ENCODE measurements at places on chromosomes 3 and 15.

DNA sequence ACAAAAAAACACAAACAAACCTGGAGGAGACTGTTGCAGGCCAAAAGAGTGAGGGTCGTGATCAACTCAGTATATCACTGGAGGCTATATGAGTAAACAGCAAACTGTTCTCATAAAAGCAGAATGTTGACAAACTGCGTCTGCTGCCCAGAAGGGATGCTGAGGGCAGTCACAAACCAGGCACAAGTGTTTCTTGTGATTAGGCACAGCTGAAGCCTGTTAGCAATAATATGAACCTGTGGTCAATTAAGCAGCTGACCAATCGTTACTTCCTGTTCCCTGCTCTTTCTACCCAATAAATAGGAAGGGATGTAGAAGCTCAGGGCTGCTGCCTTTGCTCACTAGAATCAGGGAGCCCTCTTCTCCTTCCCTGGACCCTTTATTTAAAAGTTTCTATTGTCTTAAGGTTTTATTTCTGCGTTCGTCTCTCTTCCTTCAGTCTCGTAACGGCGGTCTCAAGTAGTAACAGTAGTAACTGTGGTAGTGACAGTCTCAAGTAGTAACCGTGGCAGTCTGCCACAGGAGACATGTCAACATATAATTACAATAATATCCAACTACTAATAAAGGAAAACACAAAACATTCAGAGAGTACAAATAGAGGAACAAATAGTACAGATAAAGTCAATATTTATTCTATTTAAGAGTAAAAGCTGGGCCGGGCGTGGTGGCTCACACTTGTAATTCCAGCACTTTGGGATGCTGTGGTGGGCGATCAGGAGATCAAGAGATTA is 698.4 kb upstream of the CCDC54 start:
- no peak for DNase-seq

GRCh38 chr3:174413062-174413912 is 445.8 kb upstream of the NAALADL2 start:
- no peak for DNase-seq

GRCh38 chr3:162302983-162303624 is 806.5 kb downstream of the OTOL1 start:
- DNase-seq, result no peak

GRCh38 chr15:31537770-31538592 is 211.3 kb downstream of the KLF13 start:
- DNase-seq, result no peak

GRCh38 chr3:141412087-141412935 is 44.0 kb downstream of the ZBTB38 start:
- no peak for DNase-seq

DNA sequence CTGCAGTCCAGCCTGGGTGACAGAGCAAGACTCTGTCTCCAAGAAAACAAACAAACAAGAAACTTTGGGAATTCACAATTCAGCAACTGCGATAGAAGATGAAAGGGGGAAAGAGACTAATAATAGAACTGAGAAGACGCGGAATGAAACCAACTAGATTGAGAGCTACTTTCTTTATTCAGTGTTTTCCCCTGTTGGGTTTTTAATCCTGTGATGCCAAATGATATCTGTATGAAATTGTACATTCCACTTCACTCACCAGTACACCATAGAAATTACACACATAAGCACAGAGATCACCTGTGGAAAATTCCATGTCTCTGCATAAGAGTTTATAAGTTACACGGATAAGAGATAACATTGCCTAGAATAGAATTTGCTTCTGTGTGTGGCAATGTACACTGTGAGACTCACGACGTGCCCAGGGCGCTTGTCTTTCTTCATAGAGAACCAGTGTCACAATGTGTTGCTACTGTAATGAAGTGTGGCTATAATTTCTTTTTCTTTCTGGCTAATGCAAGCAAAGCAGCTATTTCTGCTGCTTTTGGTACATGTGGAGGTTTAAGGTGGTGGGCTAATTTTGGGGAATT is 17.7 kb upstream of the CHST2 start:
- DNase-seq, result no peak

- no peak for DNase-seq
These were observed 23.5 kb upstream of the TSC22D2 start for GRCh38 chr3:150384296-150385212.

- DNase-seq, result no peak
These were observed 19.3 kb downstream of the ZNF860 start for GRCh38 chr3:32000877-32001276.

DNA sequence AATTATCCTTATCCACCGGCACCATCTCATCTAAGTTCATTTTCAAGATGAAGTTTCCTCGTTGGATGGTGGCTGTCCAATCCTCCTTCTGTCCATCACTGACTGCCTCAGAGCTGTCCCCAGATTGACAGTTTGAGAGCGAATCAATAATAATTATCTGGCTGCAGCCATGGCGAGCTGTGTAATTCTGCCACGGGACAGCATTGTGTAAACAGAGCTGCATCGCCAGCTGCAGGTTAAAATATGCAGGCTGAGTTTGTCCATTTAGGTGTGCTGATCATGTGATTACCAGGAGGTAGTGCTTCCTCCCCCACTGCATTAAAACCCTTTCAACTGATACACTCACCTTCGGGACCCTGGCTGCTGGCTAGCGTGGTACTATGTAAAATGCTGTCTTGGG is 461.9 kb upstream of the ONECUT1 start:
- no peak for DNase-seq

- no peak for DNase-seq
These were observed 48.7 kb downstream of the COL8A1 start for GRCh38 chr3:99686955-99687612.

- DNase-seq, result no peak
These were observed 2.6 kb downstream of the CACNA1D start for GRCh38 chr3:53496984-53497383.

- no peak for DNase-seq
These were observed 903 bp upstream of the ZSCAN2 start for GRCh38 chr15:84599906-84600305.

DNA sequence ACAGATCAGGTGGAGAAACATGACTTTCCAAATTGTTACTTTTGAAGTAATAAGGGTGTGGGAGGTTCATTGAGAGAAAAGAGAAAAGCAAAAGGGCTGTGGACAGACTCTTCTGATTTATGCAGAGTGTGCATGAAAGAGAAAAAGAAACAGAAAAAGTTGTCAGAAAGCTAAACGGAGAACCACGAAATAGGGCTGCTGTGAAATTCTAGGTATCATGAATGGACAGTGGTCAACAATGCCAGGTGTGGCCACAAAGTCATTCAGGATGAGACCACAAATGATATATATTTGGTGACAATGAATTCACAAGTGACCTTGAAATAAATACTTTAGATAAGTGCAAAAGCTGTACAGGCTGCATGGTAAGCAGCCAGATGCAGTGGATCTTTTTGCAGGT is 170.1 kb downstream of the IL5RA start:
- DNase-seq, result no peak

- no peak for DNase-seq
These were observed 47.3 kb downstream of the WWTR1 start for GRCh38 chr3:149610351-149611105.

DNA sequence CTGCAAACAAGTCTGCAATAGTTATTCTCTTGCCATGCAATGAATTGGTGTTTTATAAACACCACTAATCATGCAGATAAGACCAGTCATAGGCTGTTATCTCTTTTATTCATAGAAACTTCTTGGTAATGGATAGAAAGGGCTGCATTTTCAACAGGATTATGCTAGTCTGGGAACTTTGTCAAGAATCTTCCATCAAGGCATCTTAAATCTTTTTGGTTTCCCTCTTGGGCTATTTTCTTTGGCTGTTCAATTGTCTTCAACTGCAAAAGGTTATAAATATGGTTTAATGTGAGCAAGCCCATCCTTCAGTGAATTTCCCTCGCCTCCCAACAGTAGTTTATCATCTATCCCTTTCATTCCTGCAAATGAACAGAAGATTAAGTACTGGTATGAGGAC is 59.0 kb upstream of the MINAR1 start:
- DNase-seq, result no peak

DNA sequence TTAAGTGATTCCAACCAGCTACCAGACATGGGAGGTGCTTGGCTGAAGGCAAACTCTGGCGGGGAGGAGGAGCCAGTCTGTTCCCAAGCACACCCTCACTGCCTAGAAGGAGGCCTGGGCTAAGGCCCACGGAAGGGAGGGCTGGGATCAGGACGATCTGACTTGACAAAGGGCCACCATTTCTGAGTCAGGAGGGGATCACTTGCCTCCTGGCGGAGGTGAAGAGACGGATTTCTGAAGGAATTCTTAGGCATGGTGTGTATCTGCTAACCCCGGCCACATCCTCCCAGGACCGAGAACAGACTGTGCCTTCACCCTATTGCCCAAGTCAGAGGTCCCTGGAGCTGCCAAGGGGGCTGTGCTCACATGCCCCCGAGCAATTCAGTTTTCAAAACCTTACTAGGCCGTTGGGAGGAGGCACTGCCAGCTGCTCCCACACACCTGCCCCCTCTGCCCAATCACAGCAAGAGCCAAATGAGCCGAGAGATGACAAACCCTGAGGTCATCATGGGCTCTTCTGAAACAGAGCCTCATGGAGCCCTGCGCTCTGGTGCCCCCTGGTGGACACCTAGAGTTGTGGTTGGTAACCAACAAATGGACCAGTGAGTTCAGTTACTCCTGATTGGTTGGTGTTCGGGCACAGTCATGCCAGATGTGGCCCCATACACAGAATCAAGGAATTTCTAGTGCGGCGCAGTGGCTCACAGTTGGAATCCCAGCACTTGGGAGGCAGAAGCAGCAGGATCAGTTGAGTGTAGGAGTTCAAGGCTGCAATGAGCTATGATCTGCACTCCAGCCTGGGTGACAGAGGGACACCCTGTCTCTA is 6.5 kb upstream of the TNK2 start:
- peak; percentile 91 for DNase-seq

DNA sequence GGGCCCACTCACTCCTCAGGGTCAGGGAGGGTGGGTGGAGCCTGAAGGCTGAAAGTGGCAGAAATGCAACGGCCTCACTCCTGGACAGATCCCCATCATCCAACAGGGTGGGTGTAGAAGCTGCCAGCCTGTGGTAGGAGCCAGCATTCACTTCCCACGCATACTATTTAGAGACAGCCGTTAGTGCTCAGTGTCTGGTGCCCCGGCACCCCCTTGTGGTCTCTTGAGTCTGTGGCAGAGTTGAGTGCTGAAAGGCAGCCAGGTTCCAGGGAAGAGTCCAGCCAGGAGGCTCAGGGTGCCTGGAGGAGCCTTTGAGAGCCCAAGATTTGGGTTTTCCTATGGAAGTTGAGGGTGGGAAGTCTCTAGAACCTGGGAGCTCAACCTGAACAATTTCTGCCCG is 2.1 kb upstream of the GNAT1 start:
- DNase-seq, result no peak

DNA sequence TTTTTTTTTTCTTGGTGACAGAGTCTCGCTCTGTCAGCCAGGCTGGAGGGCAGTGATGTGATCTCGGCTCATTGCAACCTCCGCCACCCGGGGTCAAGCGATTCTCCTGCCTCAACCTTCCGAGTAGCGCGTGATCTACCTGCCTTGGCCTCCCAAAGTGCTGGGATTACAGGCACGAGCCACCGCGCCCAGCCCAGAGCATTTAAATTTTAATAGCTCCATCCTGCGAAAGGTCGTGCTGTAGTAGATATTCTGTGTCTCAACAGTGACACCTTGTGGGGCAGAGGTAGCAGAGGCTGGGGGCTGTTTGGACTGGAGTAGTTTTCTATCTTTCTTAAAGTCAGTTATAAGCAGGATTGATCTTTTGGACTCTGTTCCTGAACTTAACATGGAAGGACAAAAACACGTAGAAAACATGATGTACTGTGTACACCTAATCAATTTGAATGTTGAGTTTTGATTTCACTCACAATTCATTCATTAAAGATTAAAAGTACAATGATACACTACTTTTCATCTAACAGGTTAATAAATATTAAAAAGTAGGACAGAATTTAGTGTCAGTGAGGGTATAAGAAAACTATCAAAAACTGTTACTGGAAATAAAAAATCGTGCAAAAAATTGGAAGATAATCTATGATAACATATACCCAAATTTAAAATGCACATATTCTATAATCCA is 11.0 kb upstream of the PDCD6IP start:
- DNase-seq, result peak; percentile 20

- no peak for DNase-seq
These were observed 46.1 kb downstream of the ABHD5 start for GRCh38 chr3:43736558-43737440.

GRCh38 chr3:113496924-113497323 is 18.0 kb downstream of the SPICE1 start:
- DNase-seq, result no peak

GRCh38 chr15:101070502-101071273 is 151.5 kb downstream of the LRRK1 start:
- DNase-seq, result no peak

DNA sequence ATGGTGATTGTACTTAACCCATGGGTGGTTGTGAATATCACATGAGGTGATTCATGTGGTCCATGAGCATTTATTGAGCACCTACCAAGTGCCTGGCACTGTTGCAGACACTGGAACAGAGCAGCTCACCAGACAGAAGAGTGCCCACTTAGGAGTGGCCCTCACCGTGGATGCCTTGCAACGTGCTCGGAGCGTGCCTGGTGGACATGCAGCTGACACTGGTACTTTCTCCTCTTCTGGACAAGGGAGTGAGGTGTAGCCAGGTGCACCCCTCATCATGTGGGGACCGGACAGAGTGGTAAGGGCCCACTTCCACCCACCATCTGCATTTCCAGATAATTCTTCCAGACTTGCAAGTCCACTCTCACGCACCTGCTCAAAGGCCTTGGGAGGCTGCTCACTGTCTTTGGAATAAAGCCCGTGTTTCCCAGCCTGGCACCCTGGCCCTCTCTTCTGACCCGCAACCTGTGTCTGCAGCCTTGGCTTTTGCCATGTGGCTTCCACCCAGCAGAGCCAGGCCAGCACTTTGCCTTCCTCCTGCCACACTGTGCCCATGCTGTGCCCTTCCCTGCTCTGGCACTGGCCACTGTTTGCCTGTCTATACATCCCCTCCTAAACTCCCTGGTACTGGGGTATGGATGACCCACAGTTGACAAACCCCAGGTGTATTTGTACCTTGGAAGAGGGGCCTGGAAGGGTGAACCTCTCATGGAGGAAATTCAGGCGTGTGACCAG is 90.9 kb upstream of the SEC13 start:
- DNase-seq, result no peak

DNA sequence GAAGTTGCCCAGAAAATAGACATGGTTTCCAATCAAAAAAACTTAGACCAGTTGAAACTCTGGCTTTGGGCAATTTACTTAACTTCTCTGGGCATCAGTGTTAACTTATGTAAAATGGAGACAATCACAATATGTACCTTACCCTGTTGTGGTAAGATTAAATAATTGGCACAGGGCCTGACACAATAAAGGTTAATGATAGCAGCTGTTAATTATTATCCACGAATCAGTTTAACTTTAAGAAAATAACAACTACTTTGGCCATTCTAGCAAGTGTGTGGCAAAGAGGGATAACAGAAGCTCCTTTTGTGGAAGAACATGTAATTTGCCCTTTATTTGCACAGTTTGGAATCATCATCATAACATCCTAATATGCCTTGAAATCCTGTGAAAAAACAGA is 787.6 kb downstream of the FHIT start:
- no peak for DNase-seq

- DNase-seq, result no peak
These were observed 136.8 kb downstream of the FBLN2 start for GRCh38 chr3:13685721-13686120.

Data from stimulated activated CD8-positive, alpha-beta memory T cell treated with anti-CD3 and anti-CD28 coated beads, Interleukin-2, amount 100 ng/mL, for 1 hour (primary cell).